Endothelial cell of umbilical vein (primary cell): ENCODE measurements at places on chromosomes 5 and 9. TPM values are rescaled to one million over a fixed set of nuclear protein-coding genes. Genes with fewer than 3 reads are reported as not detected.

ENTREP1 gene
- 13.5 and 14.6 TPM in 2 replicates for polyA plus RNA-seq

CDHR2 gene
- polyA plus RNA-seq, result not detected in 2 replicates

PNPLA7 gene
- polyA plus RNA-seq, result 1.0 and 1.2 TPM in 2 replicates

PPP2R2B gene
- polyA plus RNA-seq, result not detected in 2 replicates
